ENCODE measurements at places on chromosomes 12 and 14. TPM values are rescaled to one million over a fixed set of nuclear protein-coding genes. Genes with fewer than 3 reads are reported as not detected.
A peak's percentile ranks its signal among the peaks of the same experiment; 100 is the strongest.

P2RX2 gene
- 0.84 TPM for total RNA-seq

LHX5 gene
- total RNA-seq = 0.47 TPM

DHRS2 gene
- total RNA-seq = 0.44 TPM

GRCh38 chr12:46803517-46803916, 22.3 kb downstream of the SLC38A4 start:
- DNase-seq = no peak

- DNase-seq = no peak
These were observed 236.2 kb upstream of the FBXO33 start for GRCh38 chr14:39668449-39668848.

- DNase-seq = no peak
These were observed 32.4 kb downstream of the CCDC177 start for GRCh38 chr14:69542311-69542710.

- no peak for DNase-seq
These were observed 24.7 kb downstream of the ITPK1 start for GRCh38 chr14:93090826-93091555.

- no peak for DNase-seq
These were observed 53.9 kb downstream of the NTN4 start for GRCh38 chr12:95736631-95737030.

DNA sequence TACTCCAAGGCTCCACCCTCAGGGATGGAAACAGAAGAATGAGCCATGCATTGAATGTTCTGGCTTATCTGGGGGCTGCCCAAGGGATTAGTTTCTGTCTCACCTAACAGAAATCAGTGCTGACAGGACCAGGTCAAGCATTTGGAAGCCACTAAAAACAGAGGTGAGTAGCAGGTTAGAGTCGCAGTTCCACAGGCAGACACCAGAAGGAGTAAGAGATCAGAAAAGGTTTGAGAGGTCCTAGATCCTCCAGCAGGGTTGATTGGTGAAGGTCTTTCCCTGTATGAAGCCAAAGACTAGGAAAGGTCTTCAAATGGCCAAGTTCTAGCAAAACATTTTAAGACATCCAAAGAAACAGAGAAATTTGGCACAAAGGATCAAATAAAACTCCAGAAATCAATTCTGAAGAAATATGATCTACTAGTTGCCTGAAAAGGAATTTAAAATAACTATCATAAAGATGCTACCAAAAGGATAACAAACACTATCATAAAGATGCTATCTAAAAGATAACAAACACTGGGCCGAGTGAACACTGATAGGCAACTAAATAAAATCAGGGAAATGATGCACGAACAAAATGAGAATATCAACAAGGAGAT, 19.5 kb upstream of the TTC9 start:
- peak; percentile 75 for DNase-seq

GRCh38 chr14:72617391-72618031, 276.4 kb downstream of the DPF3 start:
- peak; percentile 48 for DNase-seq

DNA sequence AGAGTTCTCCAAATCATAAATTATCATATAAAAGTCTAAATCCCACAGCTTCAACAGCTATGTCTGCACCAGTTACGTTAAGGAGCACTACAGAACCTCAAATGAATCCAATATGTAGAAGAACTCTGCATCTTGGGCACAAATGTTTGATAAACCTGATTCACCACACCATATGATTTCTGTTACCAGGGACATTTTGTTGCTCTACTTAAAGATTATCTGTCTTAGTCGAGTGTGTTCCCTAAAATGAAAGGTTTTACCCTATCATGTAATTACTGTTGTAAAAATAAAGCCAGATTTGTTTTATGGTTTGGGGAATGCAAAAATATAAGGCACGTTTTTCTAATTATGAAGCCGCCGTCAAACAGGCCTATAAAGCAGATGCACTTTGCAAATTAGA, 363.1 kb downstream of the EGLN3 start:
- DNase-seq = no peak
